ENCODE measurements at places on chromosomes 3 and 15.

DNA sequence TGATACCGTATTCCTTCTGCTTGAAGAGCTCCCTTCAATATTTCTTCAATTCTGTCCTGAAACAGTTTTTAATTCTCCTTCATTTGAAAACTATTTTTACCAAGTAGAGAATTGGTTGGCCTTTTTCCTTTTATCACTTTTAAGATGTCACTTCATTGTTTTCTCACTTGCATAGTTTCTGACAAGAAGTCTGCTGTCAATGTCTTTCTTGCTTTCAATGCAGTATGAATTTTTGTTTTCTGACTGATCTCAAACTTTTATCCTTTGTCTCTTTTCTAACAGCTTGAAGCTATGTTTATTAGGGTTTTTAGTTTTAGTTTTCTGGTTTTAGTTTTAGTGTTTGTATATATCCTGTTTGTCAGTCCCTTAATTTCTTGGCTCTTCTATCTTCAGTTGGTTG lies 364.8 kb upstream of the TPRG1 start:
- DNase-seq = no peak

- no peak for DNase-seq
Measured at GRCh38 chr3:48931944-48932580, 13.4 kb downstream of the ARIH2 start.

GRCh38 chr3:131417751-131418150 lies 36.2 kb downstream of the NUDT16 start:
- DNase-seq = no peak

- DNase-seq = peak; percentile 81
Measured at GRCh38 chr15:40930430-40931299, 1.5 kb downstream of the DLL4 start.

GRCh38 chr15:69535101-69535638 lies 82.6 kb downstream of the RPLP1 start:
- DNase-seq = peak; percentile 10

DNA sequence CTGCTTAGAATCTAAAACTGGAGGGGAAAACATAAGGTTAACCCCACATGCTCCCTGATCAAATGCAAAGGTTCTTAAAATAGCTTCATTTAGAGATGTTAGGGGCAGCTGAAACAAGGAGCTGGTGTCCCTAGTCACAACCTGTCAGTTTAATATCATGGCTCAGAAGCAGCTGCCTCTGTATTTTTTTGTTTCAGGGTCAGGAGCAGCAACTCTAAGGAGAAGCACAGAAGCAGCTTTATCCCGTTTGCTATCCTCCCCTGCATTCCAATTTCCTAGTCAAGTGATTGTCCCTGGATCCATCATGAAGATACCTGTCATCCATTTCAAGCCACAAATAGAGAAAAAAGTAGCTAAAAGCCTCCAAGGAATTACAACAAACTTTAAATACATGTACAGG lies 4.1 kb downstream of the FILIP1L start:
- no peak for DNase-seq

- DNase-seq = no peak
Measured at GRCh38 chr3:123552095-123552714, 32.6 kb downstream of the HACD2 start.

- no peak for DNase-seq
Measured at GRCh38 chr15:57878573-57878972, 172.1 kb downstream of the POLR2M start.

- DNase-seq = no peak
Measured at GRCh38 chr3:180246688-180247195, 210.0 kb upstream of the PEX5L start.

DNA sequence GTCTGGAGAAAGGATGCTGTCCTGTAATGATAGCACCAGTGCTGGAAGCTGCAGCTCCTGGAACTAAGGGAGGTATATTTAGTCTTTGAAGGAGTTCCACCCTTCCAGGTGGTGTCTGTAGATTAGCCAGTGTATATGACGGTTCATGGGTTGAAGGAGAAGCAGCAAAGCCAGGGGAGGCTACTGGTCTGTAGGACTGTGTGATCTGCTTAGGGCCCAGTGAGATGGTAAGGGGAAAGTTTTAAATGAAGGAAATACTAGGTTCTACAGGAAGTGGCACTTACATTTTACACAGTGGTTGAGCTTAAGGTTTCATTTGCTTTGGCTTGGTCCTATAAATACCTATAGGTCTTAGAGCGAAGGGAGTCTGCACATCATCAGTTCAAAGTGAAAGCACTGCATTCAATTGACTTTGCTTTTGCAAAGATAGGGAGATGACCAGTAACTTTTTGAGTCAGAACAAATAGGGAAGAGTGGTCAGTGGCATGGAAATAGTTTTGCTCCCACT lies 5.6 kb downstream of the SLC25A38 start:
- no peak for DNase-seq

GRCh38 chr15:95105229-95105628 lies 873.9 kb downstream of the MCTP2 start:
- no peak for DNase-seq

DNA sequence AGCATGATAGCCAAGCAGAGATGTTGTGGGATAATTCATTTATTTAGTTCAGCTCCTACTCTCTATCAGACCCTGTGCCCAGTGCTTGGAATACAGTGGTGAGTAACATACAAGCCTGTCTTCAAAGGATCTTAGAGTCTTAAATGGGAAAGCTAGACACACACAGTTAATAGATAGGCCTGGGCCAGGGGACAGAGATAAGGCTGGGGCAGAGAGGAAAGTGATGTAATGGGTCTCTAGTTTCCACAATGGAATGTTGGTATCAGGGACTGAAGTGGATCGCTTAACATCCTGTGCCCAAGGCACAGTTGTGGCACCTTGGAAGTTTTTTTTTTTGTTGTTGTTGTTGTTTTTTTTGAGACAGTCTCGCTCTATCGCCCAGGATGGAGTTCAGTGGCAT lies 79.9 kb upstream of the POLG start:
- DNase-seq = no peak

DNA sequence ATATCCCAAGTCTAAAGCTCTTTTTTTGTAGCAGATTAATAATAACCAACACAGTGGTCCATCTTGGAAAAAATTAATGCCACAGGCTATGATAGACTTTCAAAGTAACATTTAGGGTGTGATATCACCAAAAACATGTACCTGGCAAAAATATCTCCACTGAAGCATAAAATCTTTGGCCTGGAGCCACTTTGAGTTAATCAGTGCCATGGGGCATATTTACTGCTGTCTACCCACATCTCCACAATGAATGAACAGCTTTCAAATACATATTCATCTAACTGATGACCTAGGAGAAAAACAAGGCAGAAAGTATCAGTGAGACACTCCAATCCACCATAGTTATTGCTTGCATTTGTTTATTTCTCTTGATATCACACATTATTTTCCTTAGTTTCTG lies 296.0 kb upstream of the MDFIC2 start:
- DNase-seq = no peak

DNA sequence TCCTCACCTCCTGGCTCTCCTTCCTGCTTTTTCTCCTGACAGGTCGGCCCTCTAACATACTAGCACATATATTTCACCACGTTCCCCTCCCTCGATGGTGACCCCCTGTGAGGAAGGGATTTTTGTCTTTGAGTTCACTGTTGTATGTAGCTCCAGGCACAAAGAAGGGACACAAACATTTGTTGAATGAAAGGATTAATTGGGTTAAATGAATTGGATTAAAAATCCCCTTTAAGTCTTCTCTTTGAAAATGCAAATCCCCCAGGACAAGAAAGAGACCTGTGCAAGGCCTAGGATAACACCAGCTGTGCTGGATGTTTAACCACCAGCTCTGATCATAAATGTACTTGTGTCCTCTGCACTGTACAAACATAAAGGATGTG lies 3.3 kb downstream of the CALML4 start:
- no peak for DNase-seq

- no peak for DNase-seq
Measured at GRCh38 chr3:4644951-4645350, 151.8 kb downstream of the ITPR1 start.

- DNase-seq = no peak
Measured at GRCh38 chr15:101538177-101538576, 48.7 kb upstream of the PCSK6 start.

DNA sequence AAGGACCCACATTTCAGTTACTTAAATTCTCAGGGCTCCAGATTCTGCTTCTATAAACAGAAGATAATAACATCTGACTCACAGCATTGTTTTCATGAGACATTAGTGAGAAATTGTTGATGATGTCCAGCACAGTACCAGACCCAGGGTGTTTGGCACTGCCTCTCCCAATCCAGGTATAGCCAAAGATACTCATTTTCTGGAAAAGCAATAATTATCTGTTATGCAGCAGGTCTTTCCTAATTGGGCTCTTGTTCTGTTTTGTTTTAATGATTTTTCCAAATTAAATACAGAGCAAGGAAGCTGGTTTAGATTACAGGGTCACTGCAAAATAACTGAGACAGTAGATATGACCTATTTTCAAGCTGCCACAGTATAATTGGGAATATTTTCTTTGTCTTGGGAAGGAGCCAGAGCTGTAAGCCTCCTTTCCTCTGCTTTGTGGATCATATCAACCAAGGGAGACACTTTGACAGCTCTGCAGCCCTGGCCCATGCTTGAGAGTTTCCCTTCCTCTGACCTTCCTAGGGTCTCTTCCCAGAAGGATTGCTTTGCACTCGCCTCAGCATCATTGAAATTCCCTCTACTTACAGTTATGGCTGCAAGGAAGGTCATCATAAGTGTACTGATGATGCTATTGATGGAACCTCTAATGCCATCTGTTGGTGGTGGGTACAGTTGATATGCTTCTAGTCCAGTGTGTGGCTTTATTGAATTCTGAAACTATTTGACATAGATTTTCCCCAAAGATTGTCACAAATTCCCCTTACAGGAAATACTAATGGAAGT lies 522.4 kb upstream of the ADAMTS9 start:
- no peak for DNase-seq

- no peak for DNase-seq
Measured at GRCh38 chr3:21117370-21117769, 633.6 kb downstream of the ZNF385D start.

- no peak for DNase-seq
Measured at GRCh38 chr15:85454403-85454802, 74.0 kb downstream of the AKAP13 start.

All from activated CD4-positive, alpha-beta T cell treated with anti-CD3 and anti-CD28 coated beads for 36 hours (primary cell).